GM12864 (cell line): ENCODE measurements at places on chromosomes 4 and X.

DNA sequence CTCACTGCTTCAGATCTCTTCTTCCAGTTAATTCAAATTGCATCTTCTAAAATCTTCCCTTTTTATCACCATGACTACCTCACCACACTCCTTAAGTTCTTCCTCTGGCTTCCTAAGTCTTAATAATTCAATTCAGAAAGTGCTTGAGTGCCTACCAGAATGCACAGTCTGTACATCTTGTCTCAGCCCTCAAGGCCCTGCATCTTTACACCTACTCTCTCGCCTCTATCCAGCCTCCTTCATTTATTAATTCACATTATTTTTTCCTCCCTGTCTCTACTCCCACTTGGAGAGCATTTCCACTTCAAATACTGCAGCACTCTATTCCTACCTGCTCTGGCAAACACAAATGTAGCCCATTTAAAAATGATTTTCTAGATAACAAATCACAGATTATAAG lies 90.5 kb downstream of the MAPK10 start:
- DNase-seq: no peak

- DNase-seq: no peak
These were observed 92.2 kb upstream of the RAPGEF2 start for GRCh38 chr4:159010563-159011260.

- DNase-seq: no peak
These were observed 75.9 kb upstream of the RPL34 start for GRCh38 chr4:108544481-108544880.

DNA sequence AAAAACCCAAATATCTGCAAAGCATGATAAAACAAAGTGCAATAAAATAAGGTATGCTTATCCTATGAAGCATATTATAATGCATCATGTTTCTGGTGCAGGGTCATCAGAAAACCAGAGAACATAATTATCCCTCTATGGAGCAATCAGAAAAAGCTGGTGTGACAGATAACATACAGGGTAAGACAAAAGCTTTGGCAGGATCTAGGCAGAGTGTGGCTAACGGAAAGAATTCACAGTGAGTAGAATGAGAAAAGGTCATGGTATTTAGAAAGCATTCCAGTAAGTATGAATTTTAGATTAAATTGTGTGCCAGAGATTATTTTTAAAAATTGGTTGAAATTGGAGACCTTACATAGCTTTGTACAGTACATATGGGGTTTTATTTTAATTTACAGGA lies 29.0 kb upstream of the UGT2B4 start:
- no peak for DNase-seq

DNA sequence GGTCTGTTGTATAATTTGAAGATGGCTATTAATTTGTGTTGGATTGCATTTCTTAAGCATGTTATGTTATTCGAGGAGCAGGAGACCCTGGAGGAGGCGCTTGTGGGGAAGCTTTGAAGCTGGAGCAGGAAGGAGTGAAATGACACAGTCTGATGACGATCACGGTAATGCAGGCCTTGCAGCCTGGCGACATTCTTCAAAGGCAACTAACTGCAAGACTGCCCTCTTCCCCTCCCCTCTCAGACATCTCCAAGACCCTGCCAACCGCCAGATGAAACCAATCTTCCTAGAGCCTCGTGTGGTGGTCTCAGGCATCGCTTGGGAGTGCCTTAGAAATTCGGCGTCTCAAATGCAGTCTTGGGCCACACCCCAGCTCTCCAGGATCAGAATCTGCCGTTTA lies 16.1 kb downstream of the CLCN4 start:
- DNase-seq: no peak

GRCh38 chr4:123819362-123820035 lies 422.9 kb downstream of the SPRY1 start:
- DNase-seq: no peak

GRCh38 chr4:100869276-100869675 lies 351.5 kb upstream of the EMCN start:
- no peak for DNase-seq

DNA sequence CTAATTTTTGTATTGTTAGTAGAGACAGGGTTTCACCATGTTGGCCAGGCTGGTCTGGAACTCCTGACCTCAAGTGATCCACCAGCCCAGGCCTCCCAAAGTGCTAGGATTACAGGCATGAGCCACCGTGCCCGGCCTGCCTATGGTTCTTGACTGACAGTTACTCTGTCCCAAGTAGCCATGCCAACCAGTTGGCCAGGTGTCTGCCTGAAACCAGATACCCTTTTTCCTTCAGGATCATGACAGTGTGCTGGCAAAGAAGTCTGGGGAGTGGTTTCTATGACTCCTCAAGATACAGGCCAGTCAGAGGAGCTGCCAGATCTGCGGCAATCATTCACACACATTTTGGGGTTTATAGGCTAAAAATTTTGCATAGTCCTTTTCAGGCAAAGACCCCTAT lies 1.7 kb upstream of the LAS1L start:
- DNase-seq: no peak

DNA sequence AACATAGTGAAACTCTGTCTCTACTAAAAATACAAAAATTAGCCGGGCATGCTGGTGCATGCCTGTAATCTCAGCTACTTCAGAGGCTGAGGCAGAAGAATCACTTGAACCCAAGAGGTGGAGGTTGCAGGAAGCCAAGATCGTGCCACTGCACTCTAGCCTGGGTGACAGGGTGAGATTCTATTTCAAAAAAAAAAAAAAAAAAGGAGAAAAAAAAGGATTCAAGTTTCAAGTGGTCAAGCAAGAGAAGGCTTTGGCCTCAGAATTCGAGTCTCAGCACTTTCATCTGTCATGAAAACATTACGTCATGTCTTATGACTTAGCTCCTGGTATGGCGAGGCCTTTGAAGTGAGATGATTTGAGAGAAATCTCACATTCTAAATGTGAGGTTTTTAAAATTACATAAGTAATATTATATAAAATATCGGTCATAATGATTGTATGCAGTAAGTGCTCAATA lies 21.2 kb upstream of the DHRSX start:
- DNase-seq: peak; percentile 36

GRCh38 chrX:67693928-67694327 lies 150.1 kb downstream of the AR start:
- no peak for DNase-seq

DNA sequence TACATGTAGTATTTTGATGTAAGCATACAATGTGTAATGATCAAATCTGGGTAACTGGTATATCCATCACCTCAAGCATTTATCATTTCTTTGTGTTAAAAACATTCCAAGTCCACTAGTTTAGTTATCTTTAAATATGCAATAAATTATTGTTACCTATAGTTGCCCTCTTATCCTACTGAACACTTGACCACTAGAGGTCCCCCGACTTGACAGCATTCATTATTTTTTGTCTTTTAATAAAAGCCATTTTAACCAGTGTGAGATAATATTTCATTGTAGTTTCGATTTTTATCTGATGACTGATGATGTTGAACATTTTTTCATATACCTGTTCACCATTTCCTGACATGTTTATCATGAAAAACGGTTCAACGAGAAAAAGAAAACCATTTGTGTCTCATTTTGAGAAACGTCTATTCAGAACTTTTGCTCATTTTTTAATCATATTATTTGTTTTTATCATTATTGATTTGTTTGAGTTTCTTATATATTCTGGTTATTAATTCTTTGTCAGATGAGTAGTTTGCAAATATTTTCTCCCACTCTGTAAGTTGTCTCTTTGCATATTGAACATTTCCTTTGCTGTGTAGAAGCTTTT lies 199.0 kb upstream of the CXXC4 start:
- peak; percentile 3 for DNase-seq

GRCh38 chr4:128288689-128289106 lies 1.1 kb upstream of the PGRMC2 start:
- DNase-seq: no peak

DNA sequence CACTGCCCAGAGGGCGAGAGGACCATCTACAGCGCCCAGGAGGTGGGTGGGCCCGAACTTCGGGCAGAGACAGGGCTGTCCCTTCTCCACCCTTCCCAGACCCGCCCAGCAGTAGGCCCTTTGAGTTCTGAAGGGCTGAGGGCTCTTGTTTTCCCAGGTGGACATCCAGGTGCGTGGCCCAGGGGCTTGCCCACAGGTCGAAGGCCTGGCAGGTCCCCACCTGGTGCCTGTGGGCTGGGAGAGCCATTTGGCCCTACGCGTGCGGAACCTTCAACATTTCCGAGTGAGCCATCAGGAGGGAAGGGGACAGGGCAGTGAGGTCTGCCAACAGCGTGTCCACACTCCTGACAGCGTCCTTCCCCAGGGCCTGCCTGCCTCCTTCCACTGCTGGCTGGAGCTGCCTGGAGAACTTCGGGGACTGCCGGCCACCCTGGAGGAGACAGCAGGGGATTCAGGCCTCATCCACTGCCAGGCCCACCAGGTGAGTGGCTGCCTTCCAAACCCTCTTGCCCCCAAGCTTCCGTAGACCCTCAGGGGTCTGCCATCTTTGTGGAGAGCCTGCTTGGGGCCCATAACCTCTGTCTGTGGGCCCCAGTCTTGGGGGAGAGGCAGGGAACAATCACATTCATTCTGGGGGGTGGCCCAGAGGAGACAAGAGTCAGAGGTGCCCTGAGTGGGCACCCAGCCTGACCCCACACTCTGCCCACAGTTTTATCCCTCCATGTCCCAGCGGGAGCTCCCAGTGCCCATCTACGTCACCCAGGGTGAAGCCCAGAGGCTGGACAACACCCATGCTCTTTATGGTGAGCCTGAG lies 6.8 kb downstream of the PLXNB3 start:
- DNase-seq: no peak

DNA sequence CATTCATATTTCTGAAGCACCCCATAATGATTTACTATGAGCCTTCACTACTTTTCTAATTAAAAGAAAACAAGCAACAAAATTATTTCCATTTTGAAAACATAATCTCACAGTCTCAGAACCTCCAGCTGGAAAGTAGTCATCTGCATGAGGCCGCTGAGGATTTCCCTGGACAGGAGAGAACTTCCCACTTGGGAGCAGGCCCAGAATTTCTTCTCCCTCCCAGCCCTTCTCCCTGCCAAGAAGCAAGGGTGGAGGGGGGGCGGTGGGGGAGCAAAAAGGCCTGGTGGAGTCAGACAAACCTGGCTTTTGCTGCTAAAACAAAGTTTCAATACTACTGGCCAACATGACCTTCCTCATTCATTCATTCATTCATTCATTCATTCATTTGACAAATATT lies 167.3 kb downstream of the PJA1 start:
- no peak for DNase-seq

DNA sequence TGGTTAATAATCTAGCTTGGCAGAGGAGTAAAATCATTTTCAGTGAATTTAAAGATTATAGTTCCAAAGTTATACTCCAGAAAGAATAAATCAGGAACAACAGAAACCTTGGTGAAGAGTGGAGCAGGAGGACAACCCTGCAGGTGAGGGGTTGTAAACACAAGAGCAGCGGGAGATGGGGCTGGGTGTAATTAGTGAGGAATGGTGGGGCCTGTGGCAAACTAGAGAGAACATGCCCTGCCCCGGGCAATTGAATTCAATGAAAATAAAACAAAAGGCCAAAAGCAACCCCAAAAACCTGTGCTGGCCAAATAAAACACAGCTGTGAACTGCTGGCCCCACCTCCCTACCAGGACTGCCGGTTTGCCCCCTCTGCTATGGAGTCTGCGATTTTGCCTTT lies 325.2 kb downstream of the NR3C2 start:
- no peak for DNase-seq

- no peak for DNase-seq
These were observed 148.6 kb upstream of the NWD2 start for GRCh38 chr4:37095925-37096324.

DNA sequence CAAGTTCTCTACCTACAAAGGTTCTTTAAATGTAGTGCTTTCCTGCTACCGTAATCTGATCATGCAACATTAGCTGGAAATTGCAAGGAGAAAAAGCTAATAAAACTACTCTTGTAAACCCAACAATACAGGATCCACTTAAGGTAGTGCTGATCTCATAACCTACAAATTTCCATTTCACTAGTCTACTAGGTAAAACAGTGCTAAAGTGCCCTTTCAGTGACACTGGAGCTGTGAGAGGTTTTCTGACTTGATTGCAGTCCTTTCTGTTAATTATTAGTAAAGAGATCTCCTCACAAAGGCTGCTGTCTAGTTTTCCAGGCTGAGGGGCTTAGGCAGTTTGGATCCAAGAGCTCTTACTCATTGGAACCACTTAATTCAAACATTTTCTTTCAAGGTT lies 1118.7 kb downstream of the SH3BGRL start:
- no peak for DNase-seq

DNA sequence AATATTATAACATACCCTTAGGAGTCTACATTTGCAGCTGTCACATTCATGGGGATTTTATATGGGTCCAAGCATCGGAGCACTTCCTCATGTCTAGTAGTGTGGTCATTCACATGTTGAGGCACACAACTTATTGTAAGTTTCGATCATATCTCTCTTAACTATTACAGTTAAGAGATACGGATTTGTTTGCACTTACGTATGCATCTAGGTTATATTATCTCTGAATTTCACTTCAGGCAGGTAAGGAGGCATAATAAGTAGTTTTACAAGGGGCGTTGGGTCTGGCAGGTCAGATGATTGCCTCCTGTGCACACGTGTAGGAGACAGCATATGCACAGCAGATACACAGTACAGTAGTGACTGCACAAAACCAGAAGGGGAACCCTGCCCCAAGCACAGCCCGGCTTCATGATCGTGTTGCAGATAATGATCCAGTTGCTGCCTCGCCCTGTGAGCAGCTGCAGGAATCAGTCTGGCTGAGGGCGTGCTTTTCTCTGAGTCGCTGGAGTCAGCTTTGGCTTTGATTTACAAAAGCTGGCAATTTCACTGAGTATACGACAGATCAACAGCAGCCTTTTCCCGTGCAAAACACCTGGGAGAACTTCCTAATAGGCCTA lies 302.9 kb upstream of the GATB start:
- no peak for DNase-seq

DNA sequence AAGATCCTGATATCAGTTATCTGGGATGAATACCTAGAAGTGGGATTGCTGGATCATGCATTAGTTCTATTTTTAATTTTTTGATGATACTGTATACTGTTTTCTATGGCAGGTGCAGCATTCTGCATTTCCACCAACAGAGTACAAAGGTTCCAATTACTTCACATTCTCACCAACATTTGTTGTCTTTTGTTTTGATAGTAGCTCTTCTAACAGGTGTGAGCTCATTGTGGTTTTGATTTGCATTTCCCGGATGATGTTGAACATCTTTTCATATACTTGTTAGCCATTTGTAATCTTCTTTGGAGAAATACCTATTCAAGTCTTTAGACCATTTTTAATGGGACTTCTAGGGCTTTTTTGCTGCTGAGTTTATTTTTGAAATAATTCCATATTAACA lies 139.2 kb upstream of the AMOT start:
- DNase-seq: no peak

DNA sequence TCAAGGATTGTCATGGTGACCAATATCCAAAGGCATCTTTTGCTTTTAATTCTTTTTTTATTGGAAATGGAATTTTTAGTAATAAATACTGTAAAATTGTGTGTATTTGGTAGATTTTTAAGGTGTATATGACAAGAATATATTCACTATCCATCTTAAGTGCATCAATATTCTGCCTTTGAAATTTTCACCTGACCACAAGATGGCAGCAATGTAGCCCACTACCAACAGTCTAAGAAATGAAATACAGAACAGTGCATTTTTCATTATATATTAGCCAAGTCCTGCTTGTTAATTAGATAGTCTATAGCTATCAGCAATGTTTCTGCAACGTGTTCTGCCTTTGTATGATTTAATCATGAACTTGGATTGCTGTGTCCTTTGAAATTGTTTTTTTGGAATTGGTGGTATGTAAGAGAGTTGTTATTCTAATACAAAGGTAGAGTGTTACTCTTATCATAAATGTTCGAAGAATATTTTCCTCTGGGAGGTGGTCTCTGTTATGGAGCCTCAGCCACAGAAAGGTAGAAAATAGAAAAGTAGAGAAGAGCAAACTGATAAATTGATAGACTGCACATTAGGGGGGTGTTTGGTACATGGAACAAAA lies 38.2 kb downstream of the HPGDS start:
- peak; percentile 3 for DNase-seq
